Pulmonary artery endothelial cell (primary cell): ENCODE measurements at places on chromosomes 16 and 17. TPM values are rescaled to one million over a fixed set of nuclear protein-coding genes. Genes with fewer than 3 reads are reported as not detected.

Gene FBXL16
- total RNA-seq, result 0.04 and 0.20 TPM in 2 replicates

Gene SLFN13
- 2.6 and 6.9 TPM in 2 replicates for total RNA-seq

Gene MYL11
- total RNA-seq, result not detected in 2 replicates

Gene KRTAP1-5
- total RNA-seq, result not detected in 2 replicates

Gene NUBP2
- 74.5 and 77.8 TPM in 2 replicates for total RNA-seq

Gene INO80E
- 19.1 and 24.5 TPM in 2 replicates for total RNA-seq

Gene SMIM36
- total RNA-seq, result not detected in 2 replicates

Gene HOXB4
- 3.0 and 5.1 TPM in 2 replicates for total RNA-seq

Gene TEX19
- total RNA-seq, result 0.11 TPM in 1 of 2 replicates, not detected in the other

Gene CES1
- total RNA-seq, result 0.13 TPM in 1 of 2 replicates, not detected in the other

Gene FAM117A
- 3.6 and 6.9 TPM in 2 replicates for total RNA-seq

Gene ENDOV
- total RNA-seq, result 14.7 and 20.6 TPM in 2 replicates

Gene MRPL38
- 31.9 and 38.7 TPM in 2 replicates for total RNA-seq

Gene LGALS9
- 7.2 TPM in 2 replicates for total RNA-seq

Gene LITAFD
- not detected in 2 replicates for total RNA-seq

Gene SLC52A1
- total RNA-seq, result 0.07 TPM in 2 replicates

Gene TEKT5
- not detected in 2 replicates for total RNA-seq

Gene ARHGAP44
- 0.28 and 0.53 TPM in 2 replicates for total RNA-seq

Gene CBFA2T3
- total RNA-seq, result not detected in 2 replicates

Gene SULT1A2
- 0.07 TPM in 1 of 2 replicates, not detected in the other for total RNA-seq

Gene HSD17B1
- total RNA-seq, result 0.18 and 0.79 TPM in 2 replicates
